ENCODE measurements at places on chromosomes 12 and 14.

GRCh38 chr14:57632649-57633048 lies 139.0 kb upstream of the CCDC198 start:
- no peak for DNase-seq

- DNase-seq = no peak
These were observed 77.8 kb downstream of the SLC24A4 start for GRCh38 chr14:92400579-92401444.

GRCh38 chr12:57158665-57159064 lies 11.2 kb upstream of the LRP1-AS start:
- DNase-seq = no peak

GRCh38 chr14:79248126-79248525 lies 963.2 kb downstream of the DIO2 start:
- DNase-seq = no peak

GRCh38 chr14:79837699-79838098 lies 373.6 kb downstream of the DIO2 start:
- no peak for DNase-seq

DNA sequence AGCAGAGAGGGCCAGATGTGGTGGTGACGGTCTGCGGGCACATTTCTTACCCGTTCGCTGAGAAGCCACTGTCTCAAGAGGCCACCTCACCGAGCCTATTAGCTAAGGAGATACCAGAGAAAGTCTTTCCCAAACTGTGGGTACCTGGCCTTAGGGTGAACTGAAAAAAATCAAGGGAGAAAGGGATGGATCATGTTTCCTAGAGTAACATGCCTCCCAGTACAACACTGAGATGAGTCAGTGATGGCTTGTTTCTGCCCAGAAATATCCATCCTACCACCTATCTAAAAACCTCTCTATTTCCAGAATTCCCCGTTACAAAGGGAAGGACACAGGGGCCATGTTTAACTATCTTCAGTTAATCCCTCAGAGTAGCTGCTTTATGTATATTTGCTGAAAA lies 83.7 kb downstream of the LMNTD1 start:
- no peak for DNase-seq

All from NCI-H2081 (cell line).